ENCODE measurements at places on chromosomes 6 and 20. TPM values are rescaled to one million over a fixed set of nuclear protein-coding genes. Genes with fewer than 3 reads are reported as not detected.

GRCh38 chr6:119575721-119576120, 226.2 kb upstream of the MAN1A1 start:
- no peak for DNase-seq

DNA sequence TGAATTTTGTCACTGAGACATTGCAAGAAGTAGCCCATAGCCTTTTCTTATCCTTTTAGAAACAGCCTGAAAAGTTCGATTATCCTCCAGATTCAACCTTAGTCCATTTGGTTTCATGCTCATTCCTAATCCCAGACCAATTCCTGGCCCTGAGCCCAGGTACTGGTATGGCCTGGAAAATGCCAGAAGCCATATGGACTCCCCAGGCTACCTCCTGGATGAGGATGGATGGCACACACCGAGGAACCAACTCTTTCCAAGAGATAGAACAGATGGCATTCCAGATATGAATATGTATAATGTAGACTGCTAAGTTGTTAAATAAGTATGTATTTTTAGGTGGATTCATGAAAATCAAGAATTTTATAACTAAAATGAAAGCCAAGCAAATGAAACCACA, 51.6 kb upstream of the SNAP25 start:
- no peak for DNase-seq

DNA sequence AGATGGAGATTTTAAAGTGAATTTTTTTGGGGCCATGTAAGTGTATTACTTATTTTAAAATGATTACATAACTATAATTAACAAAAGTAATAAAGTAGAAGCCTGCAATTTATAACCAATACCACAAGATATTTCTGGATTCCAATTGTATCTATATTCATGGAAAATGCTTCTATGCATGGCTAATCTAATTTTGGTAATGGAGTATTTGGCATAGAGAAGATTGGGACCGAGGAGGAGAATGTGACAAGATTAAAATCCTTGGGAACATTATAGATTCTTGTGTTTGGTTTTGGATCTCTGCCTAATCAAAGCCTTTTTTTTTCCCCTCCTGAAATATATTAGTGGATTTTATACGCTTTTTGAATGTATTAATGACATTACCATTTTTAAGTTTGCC, 12.9 kb upstream of the TMX4 start:
- no peak for DNase-seq

DNA sequence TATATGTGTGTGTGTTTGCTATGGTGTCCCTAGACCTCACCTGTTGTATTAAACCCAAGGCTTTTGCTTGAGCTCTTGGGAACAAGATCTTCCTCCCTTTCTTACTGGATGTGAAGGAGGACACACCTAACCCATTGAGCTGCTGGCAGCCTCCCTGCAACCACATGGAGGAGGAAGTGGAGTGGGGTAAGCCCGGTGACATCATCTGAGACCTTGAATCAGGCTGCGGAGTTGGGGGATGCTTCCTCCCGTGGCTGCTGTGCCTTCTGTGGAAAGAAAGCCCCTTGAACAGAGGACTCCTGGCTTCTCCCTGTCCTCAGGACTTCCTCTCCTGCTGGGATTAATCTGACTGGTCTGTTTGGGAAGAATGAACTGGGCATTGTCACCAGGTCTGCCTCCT, 3.3 kb downstream of the CST11 start:
- no peak for DNase-seq

DNA sequence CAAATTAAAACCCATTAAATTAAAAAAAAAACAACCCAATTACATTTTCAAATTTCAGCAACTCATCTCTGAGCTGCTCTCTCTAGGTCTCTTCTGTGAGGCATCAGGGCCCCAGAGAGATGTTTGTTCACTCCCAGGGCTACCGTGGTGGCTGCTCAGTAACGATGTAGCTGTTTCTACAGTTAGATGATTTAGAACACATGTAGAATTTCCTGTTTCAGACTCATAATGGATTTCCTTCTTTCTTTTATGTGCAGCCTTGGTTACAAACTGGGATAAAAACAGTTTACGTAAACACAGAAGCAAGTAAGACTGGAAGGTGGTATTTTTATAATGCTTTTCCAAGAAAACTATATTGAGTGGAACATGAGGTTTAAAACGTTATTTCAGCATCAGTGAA, 116.1 kb upstream of the CCN2 start:
- DNase-seq: peak; percentile 82

DNA sequence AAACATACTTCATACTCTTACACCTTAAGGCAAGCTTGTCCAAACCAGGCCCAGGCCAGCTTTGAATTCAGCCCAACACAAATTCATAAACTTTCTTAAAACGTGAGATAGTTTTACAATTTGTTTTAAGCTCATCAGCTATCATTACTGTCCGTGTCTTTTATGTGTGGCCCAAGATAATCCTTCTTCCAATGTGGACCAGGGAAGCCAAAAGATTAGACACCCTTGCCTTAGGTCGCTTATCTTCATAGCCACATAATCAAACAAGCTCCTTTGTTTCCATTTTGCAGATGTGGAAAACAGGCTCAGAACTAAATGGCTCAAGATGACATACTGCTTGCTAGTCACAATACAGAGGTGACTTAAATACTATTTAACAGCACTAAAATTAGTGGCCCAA, 6.0 kb downstream of the SALL4 start:
- no peak for DNase-seq

- no peak for DNase-seq
These were observed 113.0 kb upstream of the TMEM170B start for GRCh38 chr6:11424395-11425034.

- DNase-seq: no peak
These were observed 46.6 kb upstream of the CCDC167 start for GRCh38 chr6:37546141-37546871.

- no peak for DNase-seq
These were observed 149.4 kb downstream of the DHX35 start for GRCh38 chr20:39111359-39112177.

DNA sequence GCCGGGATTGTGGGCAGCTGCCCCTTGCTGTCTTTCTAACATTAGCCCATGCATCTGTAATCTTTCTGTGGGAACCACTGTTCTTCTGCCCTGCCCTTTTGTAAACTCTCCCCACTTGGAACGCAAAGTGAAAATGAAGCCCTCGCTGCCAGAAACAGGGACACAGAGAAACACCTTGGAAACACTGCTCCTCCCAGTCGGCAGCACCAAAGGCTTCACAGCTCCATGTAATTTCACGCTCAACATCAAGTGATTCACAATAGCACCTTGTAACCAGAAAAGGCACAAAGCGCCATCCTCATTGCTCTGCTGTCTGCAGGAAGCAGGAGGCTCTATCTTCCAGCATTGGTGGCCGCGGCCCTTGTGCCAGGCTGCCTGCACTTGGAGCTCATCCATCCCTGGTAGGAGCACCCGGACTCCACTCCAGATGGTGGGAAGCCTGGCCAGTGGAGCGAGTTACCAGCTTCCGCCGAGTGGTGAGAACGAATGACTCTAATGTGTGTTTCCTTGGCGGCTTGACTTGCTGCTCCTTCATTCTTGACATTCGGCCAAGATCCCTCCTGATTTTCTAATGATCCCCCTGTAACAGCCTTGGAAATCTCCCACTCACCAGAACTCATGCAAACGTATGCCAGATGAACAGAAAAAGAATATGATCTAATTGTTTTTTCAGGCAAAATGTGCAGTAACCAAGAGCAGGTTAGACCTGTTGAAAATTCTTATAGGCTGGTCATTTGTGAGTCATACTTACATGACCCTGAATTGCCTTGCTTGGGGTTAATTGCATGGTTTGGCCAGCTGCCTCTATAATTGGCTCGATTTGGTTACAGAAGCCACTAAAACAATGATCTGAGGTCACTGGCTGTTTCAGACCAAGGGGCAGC, 169.1 kb upstream of the CDYL start:
- peak; percentile 91 for DNase-seq

DNA sequence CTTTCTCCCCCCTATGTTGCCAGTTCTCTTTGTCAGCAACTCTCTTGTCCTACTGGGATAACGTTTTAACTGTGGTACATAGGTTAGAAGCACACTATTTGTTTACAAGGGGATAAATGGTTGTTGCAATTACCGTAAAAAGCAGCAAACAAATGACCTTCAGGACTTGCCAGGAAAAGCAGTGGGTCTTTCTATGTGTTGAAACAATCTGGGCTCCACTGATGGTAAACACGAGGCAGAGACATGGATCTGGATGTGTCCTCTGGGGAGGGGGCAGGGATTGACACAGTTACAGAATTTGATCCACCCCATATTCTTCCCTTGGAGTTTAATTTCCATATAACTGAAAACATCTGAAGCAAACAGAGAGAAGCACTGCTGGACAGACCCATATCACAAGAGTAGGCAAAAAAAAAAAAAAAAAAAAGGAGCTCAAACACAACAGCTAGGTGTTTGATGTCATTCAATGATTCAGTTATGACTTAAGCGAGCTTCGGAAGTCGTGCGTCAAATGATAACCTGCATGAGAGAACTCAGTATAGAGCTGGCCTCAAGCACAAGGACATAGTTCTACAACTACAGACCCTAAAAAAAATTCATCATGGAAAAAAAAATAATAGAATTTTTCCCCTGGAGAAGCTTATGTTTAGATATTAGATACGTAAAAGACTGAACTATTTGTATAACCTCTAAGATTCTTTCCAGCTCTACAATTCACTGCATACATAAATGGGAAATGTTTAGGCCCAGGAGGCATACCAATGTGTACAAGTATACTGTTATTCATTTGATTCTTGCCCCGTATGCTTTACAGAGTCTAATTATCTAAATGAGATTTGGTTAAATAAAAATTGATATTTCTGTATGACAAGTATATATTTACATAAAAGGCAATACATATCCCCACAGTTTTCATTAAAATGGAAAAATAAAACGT, 127.7 kb downstream of the ALDH8A1 start:
- DNase-seq: no peak

DNA sequence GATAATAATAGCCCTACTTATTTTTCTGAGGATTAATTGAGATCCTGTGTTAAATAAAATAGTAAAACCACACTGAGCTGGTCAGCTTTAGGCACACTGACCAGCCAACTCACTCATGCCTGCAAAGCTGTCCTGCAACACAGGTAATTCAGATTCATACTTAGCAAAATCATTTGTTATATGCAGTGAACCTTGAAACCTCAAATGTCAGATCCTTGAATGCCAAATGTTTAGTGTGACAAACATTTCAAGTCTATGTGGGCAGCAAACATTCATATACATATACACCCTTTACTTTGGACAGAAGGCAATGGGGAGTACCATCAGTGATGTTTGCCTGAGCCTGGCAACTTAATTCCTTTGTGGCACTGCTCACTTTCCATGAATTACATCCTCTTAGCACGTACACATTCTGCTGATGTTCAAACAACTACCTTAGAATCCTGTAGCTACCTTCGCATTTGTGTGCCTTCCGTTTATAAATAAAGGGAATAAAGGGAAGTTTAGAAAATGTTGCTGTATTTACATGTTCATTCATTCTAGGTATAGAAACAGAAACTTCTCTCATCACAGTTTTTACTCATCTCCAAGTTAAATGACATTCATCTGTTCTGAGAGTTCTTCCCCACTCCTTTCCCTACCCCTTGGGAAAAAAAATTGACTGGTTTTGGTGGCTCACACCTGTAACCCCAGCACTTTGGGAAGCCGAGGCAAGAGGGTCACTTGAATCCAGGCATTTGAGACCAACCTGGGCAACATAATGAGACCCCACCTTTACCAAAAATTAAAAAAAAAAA, 140.8 kb downstream of the ZFAND3 start:
- no peak for DNase-seq

- DNase-seq: no peak
These were observed 39.6 kb upstream of the PRELID3B start for GRCh38 chr20:59082077-59082740.

GRCh38 chr6:83352424-83353061, 78.3 kb downstream of the ME1 start:
- no peak for DNase-seq

DNA sequence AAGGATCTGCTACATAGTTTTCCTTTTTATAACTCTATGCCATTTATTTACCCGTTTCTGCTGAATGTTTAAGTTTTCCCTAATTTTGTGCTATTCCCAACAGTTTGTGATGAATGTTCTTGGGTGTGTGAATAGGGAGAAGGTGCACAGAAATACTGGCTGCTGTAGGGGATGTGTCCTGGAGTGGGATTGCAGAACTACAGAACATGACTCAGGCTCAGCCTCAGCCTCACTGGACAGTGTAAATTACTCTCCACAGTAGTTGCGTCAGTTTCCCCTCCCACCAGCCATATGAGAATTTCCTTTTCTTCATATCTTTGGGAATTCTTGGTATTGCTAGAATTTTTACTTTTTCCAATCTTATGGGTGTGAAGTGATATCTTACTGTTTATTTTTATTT, 57.0 kb downstream of the SLX4IP start:
- DNase-seq: no peak

DNA sequence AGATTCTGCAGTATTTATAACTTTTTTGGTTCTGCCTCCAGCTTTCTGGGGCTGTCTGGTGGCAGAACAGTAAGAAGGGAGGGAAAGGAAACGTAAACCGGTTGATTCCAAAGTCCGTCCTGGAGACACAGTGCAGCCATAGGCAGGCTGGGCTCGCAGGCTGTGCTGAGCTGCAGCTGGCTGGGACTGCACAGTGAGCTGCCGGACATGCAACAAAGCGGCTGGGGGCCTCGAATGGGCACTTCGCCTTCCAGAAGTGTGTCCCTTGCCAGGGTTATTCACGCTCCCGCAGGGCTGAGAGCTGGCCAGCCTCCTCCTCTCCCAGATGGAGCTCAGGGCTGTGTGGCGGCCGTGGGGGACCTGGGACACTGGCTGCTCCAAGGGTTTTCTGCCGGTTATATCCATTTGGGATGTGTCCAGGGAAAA, 78.1 kb upstream of the CD93 start:
- no peak for DNase-seq

DNA sequence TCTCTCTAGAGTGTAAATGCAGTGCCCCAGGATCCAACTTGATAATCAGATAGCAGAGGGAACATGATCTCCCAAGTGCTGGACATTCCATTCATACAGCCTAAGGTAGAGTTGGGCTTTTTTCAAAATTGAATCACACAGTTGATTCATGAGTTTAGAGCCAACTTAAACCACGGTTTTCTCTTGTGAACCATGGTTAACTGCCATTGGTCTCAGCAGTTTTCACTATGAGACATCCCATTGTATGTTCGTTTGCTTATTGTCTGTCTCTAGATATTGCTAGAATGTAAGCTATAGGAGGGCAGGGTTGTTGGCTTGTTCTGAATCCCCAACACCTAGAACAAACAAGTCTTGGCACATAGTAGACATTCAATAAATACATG, 37.2 kb upstream of the TAF8 start:
- no peak for DNase-seq

The ADGRB3 gene
- total RNA-seq: not detected

The METTL24 gene
- total RNA-seq: not detected

The IMPG1 gene
- total RNA-seq: not detected

The RPP21 gene
- total RNA-seq: 35.3 TPM

The MUC22 gene
- not detected for total RNA-seq

The ELOVL2 gene
- total RNA-seq: not detected

The MATN4 gene
- not detected for total RNA-seq

All from endothelial cell of umbilical vein (primary cell).